ENCODE measurements at places on chromosomes 12 and 14.

DNA sequence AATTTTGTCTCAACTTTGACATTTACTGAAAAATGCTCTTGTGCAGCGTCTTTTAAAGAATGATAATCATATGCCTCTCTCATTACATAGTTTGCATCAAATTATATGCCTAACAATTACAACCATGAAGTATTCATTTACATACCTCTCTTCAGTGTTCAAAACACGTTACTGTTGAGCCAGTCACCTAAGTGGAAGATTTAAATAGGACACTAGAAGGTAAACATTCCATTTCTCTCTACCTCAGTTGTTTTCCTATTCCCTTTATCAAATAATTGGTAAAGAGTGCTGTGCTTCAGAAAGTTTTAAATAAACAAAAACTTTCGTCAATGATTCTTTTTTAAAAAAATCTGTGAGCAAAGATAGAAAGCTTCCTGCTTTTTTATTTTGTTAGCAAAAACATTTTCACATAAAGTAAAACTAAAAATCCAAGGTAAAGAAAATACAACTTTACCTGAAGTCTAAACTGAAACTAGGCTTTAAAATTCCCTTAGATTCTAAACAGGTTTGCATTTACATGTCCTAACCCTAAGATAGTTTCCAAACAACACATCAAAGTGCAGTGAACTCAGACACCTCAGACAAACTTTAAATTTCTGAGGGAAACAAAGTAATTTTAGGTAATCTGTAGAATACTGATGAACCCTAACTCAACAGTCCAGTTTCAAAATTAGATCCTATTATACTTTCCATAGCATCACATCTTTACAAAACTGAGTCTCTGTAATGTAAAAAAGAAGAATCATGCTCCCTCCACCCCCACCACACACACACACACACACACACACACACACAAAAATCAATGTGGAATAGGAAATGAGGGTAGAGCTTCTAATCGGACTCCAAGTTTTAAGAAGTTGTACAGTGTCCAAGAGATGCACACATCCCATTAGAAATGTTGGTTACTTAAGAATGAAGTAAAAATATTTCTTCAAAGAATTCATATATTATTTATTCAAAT is 46.2 kb downstream of the PAWR start:
- DNase-seq = no peak

- DNase-seq = no peak
These were observed 44.3 kb upstream of the STRN3 start for GRCh38 chr14:31070431-31070830.

GRCh38 chr14:95480109-95480886 is 36.2 kb downstream of the SYNE3 start:
- no peak for DNase-seq

DNA sequence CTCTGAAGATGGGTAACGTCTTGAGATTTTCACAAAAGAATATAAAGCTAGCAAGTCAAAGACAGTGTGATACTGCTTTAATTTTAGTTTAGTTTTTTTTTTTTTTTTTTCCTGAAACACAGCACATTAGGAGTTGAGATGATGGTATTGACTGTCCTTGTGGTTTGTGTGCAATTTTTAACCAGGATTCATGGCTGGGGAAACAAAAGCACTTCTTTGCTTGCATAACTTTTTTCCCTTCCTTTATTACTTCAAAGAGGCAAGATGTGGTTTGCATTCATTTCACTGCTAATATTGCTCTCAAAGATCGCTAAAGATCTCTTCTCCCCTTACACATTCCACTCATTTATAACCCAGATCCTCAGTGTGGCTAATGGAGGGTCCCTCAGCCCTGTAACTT is 157.1 kb upstream of the PZP start:
- DNase-seq = no peak

- DNase-seq = no peak
These were observed 3.2 kb downstream of the TCL1B start for GRCh38 chr14:95689441-95689840.

DNA sequence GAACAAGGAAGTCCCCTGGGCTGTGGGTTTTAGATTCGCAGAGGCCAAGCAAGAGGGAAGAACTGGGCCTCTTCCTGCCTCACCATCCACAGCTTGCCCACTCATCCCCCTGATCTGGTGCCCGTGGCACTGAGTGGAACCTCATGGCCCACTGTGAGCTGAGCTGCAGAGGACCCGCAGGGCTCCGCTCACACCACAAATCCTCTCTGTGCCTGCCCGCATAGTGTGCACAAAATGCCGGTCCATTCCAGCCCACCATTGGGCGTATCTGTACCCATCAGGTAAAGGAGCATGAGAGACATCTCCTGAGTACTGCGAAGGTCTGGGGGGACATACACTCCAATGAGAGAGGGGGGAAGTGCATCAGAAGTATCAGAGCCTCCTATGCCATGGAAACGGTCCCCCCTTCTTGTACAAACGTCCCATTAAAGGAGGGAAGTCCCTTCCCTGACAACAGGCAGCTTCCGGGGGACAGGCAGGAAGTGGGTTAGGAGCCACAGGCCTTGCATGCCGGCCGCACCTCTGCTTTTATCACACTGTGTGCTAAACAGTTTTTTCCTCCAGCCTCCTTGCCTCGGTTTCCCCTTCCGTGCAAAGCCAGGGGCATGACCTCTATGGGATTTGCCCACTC is 309.4 kb upstream of the DIO3 start:
- DNase-seq = no peak
